Mesangial cell (primary cell): ENCODE measurements at places on chromosomes 2 and 18. TPM values are rescaled to one million over a fixed set of nuclear protein-coding genes. Genes with fewer than 3 reads are reported as not detected.

Gene CNOT9
- 44.2 and 77.7 TPM in 2 replicates for total RNA-seq

Gene SCG2
- total RNA-seq, result under 0.01 and 1.1 TPM in 2 replicates

Gene GKN2
- not detected in 2 replicates for total RNA-seq

Gene KYNU
- total RNA-seq, result under 0.01 TPM in 1 of 2 replicates, not detected in the other

Gene CTLA4
- not detected in 2 replicates for total RNA-seq

Gene ZNF513
- total RNA-seq, result 6.7 and 12.9 TPM in 2 replicates

Gene RBKS
- 3.4 and 4.4 TPM in 2 replicates for total RNA-seq
